A549 treated with DMSO at 1 μM for 4 hours (cell line): ENCODE measurements at places on chromosomes 3 and 15. TPM values are rescaled to one million over a fixed set of nuclear protein-coding genes. Genes with fewer than 3 reads are reported as not detected.

Gene PRSS50
- total RNA-seq = not detected in 5 replicates

Gene SNTN
- total RNA-seq = not detected in 5 replicates

Gene SLC9C1
- not detected in 5 replicates for total RNA-seq

Gene ZNF501
- total RNA-seq = not detected in 5 replicates

Gene GP9
- total RNA-seq = not detected in 5 replicates

Gene CLSTN2
- 0.03 to 0.13 TPM (median 0.05 TPM) in 4 of 5 replicates, not detected in the other for total RNA-seq

Gene NR2E3
- 0.13 to 0.36 TPM (median 0.18 TPM) in 5 replicates for total RNA-seq

Gene SUSD5
- total RNA-seq = 3.0 to 4.8 TPM (median 3.8 TPM) in 5 replicates

Gene ISLR
- total RNA-seq = 0.15 to 0.41 TPM (median 0.25 TPM) in 5 replicates

Gene SEMA4B
- total RNA-seq = 133 to 160 TPM (median 155 TPM) in 5 replicates

Gene EPHB1
- 0.05 to 0.23 TPM (median 0.11 TPM) in 4 of 5 replicates, not detected in the other for total RNA-seq

Gene TGM4
- total RNA-seq = 0.05 to 0.09 TPM (median 0.07 TPM) in 3 of 5 replicates, not detected in the others

Gene TEX9
- 4.1 to 6.3 TPM (median 5.2 TPM) in 5 replicates for total RNA-seq

Gene SLC6A1
- 0.03 TPM in 1 of 5 replicates, not detected in the others for total RNA-seq

Gene GREM1
- total RNA-seq = 8.3 to 21.2 TPM (median 9.4 TPM) in 5 replicates

Gene NR1I2
- not detected in 5 replicates for total RNA-seq

Gene RASL12
- total RNA-seq = 0.06 to 0.28 TPM (median 0.19 TPM) in 5 replicates

Gene LXN
- total RNA-seq = 67.0 to 95.7 TPM (median 80.0 TPM) in 5 replicates

Gene TRAIP
- total RNA-seq = 11.9 to 15.0 TPM (median 13.9 TPM) in 5 replicates

Gene LYSMD4
- total RNA-seq = 3.1 to 4.9 TPM (median 4.3 TPM) in 5 replicates

Gene PRICKLE2
- 2.4 to 2.8 TPM (median 2.7 TPM) in 5 replicates for total RNA-seq
